Activated T-helper 9 cell treated with anti-CD3 and anti-CD28 coated beads, Interleukin-2, amount 50 U/mL, for 16 hours (primary cell): ENCODE measurements at places on chromosomes 5 and 9.
A peak's percentile ranks its signal among the peaks of the same experiment; 100 is the strongest.

DNA sequence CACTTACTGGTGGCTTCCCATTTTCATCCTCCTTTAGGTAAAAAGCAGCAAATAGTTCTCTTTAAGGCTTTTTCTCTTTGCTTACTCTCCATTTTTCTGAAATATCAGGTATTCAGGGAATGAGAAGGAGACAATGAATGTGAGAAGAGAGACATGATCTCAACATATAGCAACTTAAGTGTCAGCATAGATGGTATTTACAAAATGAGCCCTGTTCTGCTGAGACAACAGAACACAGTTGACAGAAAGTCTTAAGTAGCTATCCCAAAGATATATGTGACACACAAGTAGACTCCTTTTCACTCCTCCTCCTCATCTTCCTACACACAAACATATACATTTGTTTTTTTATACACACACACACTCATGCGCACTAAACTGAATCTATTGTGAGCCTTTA lies 649.3 kb upstream of the WWC1 start:
- DNase-seq = no peak

- no peak for DNase-seq
These were observed 3.2 kb upstream of the ANKHD1 start for GRCh38 chr5:140398379-140398811.

GRCh38 chr9:68851657-68852056 lies 146.6 kb downstream of the PIP5K1B start:
- DNase-seq = no peak

DNA sequence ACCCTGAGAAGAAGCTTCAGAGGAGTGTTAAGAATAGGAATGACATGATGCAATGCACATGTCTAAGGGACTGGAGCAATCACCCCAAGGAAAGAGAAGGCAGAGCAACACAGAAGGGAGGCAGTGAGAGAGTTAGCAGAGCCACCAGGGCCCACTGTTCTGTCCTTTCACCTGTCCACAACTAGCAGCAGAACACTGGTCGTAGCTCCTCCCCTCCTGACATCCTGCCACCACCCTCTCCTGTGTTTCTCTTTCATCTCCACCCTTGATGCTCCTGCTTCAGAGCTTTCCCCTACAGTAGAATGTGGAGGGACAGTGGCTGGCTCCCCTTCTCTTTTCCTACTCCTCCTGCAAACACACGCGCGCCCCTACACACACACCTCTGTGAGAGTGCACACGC lies 483.4 kb upstream of the KIF2A start:
- DNase-seq = no peak

- no peak for DNase-seq
These were observed 2176.8 kb upstream of the C9orf72 start for GRCh38 chr9:29750062-29750461.

DNA sequence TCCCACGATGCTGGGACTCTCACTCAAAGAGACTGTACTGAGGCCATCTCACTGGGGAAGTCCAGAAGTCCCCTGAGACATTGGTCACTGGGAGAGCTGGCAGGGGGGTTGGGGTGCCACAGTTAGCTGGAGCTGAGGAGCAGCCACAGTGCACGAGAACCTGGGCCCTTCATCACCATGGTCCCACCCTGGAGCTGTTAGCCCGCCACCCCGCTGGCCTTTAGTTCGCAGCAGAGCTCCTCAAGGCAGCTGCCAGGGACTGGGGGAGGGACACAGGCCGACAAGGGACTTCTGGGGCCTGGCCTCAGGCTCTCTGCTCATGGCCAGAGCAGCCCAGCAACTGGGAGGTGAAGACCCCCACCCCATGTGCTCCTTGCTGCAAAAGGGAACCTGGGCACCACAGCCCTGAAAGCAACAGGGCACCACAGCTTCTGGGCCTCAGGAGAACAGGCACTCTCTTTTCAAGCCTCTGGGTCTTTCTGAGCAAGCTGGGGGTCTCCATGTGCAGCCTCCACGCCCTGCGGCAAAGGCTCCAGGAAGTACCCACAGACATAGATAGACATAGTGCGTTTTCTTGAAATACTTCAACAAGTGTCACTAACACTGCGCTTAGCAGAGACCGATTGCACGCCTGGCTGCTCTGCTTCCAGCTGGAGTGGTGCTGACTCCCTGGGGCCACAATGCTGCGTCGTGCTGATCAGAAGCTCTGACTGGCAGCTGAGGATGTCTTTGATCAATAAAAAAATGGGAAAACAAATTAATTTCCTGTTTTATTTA lies 46.0 kb downstream of the VAV2 start:
- DNase-seq = no peak

- DNase-seq = peak; percentile 41
These were observed 36.1 kb downstream of the TMC1 start for GRCh38 chr9:72557549-72557948.

GRCh38 chr9:16398691-16399090 lies 471.8 kb downstream of the BNC2 start:
- no peak for DNase-seq

DNA sequence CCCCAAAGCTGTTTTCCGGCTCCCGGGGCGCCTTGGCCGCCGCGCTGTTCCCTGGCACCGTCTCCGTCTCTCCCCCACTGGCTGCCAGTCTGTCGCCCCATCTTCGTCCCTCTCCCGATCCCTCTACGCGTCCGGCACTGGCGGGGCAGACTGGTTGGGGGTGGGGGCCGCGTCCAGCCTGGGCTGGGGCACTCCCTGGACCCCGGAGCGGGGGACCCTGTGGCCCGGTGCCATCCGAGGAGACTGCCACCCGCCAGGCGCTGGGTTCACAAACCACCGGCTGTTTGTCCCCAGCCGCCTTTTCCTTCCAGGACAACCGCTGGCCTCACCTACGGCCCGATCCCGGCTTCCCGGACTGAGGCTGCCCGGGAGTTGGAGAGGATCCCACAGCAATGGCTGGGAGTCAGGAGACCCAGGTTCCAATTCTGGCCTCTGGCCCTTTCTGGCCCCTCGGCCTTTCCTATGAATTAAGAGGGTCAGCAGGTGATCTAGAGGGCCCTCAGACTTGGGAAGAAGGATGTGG lies 1.0 kb upstream of the FIBCD1 start:
- DNase-seq = no peak

DNA sequence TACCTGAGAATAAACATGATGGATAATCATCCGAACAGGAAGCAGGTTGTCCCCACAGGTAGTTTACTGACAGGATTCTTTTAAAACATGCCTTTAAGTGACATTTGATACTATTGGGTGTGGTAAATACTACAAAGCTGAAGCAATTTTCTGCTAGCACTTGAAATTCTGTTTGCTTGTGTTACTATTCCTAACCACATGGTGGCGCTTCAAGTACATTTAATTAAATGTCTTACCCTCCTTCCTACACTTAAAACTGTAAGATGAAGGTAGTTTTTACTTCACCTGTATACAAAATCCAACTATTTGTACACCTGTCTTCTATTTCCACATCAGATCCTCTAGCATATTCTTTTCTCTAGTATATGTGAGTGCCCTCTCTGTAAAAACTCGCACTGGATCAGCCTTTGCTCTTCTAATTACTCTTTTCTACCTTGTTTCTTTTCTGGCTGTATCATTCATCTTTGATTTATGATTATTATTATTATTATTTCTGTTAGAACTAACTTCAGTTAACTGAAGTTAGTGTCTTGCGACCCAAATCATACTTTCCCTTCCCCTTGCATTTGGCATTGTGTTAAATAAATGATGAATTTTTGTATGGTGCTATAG lies 18.4 kb downstream of the SLC25A46 start:
- DNase-seq = no peak

DNA sequence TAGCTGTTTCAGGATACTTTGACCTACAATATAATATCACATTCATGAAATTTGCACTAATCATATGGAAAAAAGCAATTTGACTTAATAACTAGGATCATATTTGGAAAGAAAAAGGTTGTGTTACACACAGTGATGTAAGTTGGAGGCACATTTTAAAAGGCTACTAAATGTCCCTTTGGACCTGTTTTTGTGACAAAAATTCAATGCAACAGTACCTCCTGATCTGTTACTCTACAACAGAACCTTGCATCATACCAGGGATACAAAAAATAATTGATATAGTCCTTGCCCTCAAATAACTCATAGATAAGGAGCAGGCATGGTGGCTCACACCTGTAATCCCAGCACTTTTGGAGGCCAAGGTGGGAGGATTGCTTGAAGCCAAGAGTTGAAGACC lies 67.1 kb downstream of the BAAT start:
- DNase-seq = no peak

GRCh38 chr5:167905919-167906853 lies 385.3 kb upstream of the WWC1 start:
- DNase-seq = no peak

DNA sequence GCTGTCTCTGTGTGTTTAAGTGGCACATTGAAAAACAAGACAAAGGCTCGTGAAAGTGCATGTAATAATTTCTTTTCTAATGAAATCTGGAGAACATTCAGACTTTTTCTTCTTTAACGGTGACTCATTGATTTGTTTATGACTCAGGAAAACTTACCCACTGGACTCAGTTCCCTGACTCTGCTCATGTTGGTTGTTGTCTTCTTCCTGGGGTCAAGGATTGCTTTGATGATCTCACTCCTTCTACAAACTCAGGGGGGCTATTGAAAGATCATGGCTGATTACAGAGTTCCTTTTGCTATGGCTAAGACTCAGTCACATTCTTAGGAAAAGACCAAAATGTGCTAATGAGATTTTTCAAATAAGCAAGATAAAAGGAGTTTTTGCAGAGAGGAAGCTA lies 141.1 kb upstream of the DAP start:
- no peak for DNase-seq

GRCh38 chr5:56060276-56061110 lies 65.7 kb upstream of the IL6ST start:
- no peak for DNase-seq

- DNase-seq = no peak
These were observed 15.3 kb upstream of the KLF4 start for GRCh38 chr9:107504585-107505455.

GRCh38 chr5:137142346-137142745 lies 356.8 kb downstream of the SPOCK1 start:
- DNase-seq = no peak

DNA sequence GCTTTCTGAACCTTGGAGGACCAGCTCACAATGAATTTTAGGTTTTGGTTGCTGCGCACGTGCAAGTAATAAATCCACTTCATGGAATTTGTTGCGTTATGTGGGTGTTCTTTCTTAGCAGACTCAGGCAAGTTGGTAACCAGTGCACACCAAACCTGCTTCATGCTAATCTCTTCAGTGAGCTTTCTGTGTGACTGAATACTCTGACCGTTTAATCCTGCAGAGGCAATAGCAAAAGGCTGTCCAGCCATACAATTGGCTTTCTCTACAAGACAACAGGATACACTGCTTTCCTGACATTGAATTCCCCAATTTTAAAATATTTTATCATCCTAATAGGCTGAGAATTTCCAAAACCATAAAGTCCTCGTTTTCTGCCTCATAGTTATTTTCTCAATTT lies 10.3 kb downstream of the UGT3A2 start:
- DNase-seq = no peak

- no peak for DNase-seq
These were observed 47.1 kb upstream of the FYB1 start for GRCh38 chr5:39266442-39266841.

DNA sequence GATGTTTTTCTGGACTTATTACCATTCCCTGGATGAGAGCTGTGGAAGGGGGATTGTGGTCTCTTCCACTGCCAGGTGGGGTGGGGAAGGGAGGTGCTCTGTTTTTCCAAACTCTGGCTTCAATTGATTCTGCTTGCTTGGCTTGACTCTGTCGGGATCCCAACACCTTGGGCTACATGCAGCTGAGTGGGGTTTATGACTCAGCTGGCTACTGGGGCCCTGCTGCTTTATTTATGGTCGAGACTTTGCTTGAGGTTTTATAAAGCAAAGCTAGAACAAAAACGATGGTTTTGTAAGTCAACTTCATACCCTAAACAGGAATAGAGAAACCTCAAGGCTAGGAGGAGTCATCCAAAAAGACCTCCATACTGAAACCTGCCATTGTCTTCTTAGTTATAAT lies 76.3 kb downstream of the AOPEP start:
- DNase-seq = no peak

DNA sequence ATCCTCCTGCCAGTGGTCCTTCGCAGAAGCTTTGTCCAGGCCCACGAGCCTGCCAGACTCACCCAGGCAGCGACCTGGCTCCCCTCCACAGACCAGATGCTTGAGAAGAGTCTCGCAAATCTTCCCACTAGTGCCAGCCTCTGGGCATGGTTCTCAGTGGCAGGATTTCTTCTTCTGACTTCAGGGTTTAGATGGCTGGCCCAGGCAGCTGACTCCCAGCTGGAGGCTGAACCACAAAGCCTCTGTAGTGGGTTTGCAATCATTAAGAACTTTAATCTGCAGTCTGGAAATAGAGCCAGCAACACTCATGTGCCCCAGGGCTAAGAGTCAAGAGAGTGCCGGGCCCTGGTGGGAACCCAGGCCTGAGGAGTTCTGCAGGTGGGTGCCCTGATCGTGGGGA lies 90.6 kb upstream of the ICE1 start:
- no peak for DNase-seq

- no peak for DNase-seq
These were observed 249.8 kb upstream of the PRDM9 start for GRCh38 chr5:23257656-23258055.

DNA sequence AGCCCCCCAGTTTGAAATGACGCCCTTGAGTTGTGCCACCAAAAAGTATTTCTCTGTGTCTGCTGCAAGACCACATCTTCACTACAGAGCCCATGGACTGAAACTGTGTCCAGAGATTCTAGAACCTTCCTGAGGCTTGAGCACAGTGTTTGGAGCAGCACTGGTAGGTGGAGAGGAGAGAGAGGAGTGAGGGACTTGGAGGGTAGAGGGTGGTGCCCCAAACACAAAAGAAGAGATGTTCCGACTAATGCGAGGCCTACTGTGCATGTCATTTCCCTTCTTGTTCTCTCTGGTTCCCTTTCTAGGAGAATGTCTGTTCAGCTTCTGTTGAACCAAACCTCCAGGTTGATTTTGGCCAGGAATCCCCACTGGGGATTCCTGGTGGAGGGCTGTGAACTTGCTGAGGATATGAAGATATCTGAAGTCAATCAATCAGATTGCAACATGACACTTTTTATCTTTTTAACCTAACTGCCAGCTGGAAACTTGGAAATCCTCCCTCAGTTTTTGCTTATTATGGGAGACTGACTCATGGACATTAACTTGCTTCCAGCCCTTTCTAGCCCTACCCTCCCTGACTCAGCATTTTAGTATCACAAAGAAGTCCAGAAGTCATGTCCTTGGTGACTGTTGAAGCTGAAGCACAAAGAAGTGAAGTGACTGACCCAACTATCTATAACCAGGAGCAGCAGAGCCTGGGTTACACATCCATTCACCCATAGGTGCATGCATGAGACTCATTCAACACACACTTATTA lies 154.5 kb downstream of the NR3C1 start:
- no peak for DNase-seq

- DNase-seq = no peak
These were observed 20.7 kb downstream of the PTPN3 start for GRCh38 chr9:109477258-109478050.

- DNase-seq = no peak
These were observed 760 bp downstream of the ALDH1B1 start for GRCh38 chr9:38393128-38393796.

DNA sequence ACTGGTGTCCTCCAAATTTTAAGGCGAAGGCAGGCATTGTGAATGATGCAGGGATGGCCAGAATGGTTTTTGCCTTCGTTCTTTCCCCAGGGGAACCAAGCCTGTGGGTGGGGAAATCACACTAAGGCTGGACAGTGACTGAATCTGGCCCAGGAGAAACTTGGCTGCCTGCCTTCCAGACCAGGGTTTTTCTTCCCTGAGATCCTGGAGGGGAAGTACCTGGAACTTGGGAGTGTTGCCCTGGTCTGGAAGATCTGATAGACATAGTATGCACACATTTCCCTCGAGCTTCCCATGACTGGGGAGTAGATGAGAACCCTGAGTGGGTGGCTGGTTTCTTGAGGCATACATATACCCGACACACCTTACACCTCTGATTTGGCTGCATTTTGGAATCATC lies 664 bp upstream of the IL11RA start:
- DNase-seq = no peak
